ENCODE measurements at places on chromosomes 4 and X. TPM values are rescaled to one million over a fixed set of nuclear protein-coding genes. Genes with fewer than 3 reads are reported as not detected.

The GAGE12C gene
- total RNA-seq = not detected

The PSAPL1 gene
- not detected for total RNA-seq

The SYNPO2 gene
- total RNA-seq = 0.95 TPM

The BST1 gene
- total RNA-seq = not detected

The GSX2 gene
- total RNA-seq = not detected

The CFI gene
- total RNA-seq = 202 TPM

The ANXA10 gene
- 1.7 TPM for total RNA-seq

The VCX3A gene
- total RNA-seq = 160 TPM

The SHISA3 gene
- total RNA-seq = not detected

The SPRY1 gene
- total RNA-seq = 1.3 TPM

The SRPK3 gene
- total RNA-seq = 0.35 TPM

The ZNF330 gene
- total RNA-seq = 40.5 TPM

Data from H4 (cell line).